ENCODE measurements at places on chromosomes 11 and 22.

DNA sequence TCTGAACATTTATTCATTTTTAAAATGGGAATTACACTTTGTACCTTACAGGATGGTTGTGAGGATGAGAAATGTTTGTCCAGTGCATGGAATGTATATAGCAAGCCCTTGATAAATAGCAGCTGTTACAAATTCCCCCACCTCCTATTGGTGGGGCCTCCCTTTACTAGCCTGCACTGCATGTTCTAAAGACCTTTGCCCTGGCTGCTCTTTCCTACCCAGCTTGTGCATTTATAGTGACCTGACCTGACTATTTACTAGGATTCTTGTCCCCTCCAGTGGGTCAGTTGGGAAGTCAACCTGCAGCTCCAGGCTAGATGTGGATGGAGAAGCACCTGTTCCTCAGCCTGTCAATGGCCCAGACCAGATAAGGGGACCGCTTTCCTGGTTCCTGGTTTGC lies 180.3 kb downstream of the HIPK3 start:
- H3K4me3 ChIP-seq: no peak overlapping the region
- no peaks in the 10 kb centered on the region for H3K27me3 ChIP-seq
- H3K4me1 ChIP-seq: no peaks in the 10 kb centered on the region
- DNase-seq: no peak
- H3K27ac ChIP-seq: no peak overlapping the region
- H3K36me3 ChIP-seq: no peaks in the 10 kb centered on the region

DNA sequence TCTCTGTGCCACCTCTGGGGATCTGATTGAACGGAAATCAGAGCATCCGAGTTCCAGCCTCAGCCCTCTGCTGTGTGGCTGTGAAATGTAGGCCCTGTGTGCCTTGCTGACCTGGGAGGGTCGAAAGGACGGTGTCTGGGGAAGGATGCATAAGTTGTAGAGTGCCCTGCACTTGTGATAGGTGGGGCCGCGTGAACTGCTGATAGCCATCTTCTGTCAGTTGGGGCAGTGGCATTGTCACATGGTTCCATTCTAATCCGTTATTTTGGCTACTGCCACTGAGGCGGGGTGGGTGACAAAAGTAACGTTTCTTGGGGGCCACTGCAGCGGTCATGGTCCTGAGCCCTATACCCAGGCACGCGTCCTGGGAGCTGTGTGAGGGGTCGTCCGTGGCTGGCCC lies 63.4 kb downstream of the LRP5 start:
- H3K27me3 ChIP-seq: no peaks in the 10 kb centered on the region
- no peak overlapping the region for H3K4me3 ChIP-seq
- peaks cover 26% of the 10 kb centered on the region for H3K4me1 ChIP-seq
- H3K36me3 ChIP-seq: no peaks in the 10 kb centered on the region
- H3K27ac ChIP-seq: no peak overlapping the region
- no peak for DNase-seq

DNA sequence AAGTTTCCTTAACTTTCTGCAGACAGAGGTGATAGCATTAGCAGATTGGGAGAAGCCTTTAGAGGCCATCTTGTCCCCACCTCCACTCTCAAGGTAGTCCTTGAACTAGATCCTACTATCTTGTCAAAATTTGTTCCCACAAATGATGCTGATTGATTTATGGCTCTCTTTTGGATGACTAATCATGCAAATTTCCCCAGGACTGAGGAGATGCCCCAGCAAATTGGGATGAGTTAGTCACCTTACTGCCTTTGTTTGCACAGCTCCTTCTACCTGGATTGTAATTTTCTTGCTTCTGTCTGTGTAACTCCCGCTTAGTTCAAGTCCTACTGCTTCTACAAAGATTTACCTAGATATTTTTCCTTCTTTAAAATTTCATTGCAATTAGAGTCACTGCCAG lies 391.4 kb upstream of the CADM1 start:
- no peaks in the 10 kb centered on the region for H3K36me3 ChIP-seq
- no peaks in the 10 kb centered on the region for H3K27me3 ChIP-seq
- no peak overlapping the region for H3K4me3 ChIP-seq
- no peaks in the 10 kb centered on the region for H3K4me1 ChIP-seq
- DNase-seq: no peak
- no peak overlapping the region for H3K27ac ChIP-seq

- no peak overlapping the region for H3K4me3 ChIP-seq
- DNase-seq: no peak
- no peaks in the 10 kb centered on the region for H3K27me3 ChIP-seq
- H3K4me1 ChIP-seq: peaks cover 5% of the 10 kb centered on the region
Measured at GRCh38 chr11:46827995-46828394, 18.1 kb downstream of the CKAP5 start.

GRCh38 chr11:33976495-33977199 lies 74.9 kb upstream of the CAPRIN1 start:
- no peaks in the 10 kb centered on the region for H3K4me1 ChIP-seq
- H3K27ac ChIP-seq: no peak overlapping the region
- H3K4me3 ChIP-seq: no peak overlapping the region
- no peak for DNase-seq

- no peak overlapping the region for H3K4me3 ChIP-seq
- H3K27me3 ChIP-seq: no peaks in the 10 kb centered on the region
- H3K36me3 ChIP-seq: no peaks in the 10 kb centered on the region
- no peaks in the 10 kb centered on the region for H3K4me1 ChIP-seq
- DNase-seq: no peak
- no peak overlapping the region for H3K27ac ChIP-seq
Measured at GRCh38 chr11:131904756-131905155, 534.3 kb downstream of the NTM start.

- no peak overlapping the region for H3K4me3 ChIP-seq
- no peaks in the 10 kb centered on the region for H3K36me3 ChIP-seq
- DNase-seq: no peak
Measured at GRCh38 chr11:58222721-58223120, 6.0 kb downstream of the OR10Q1 start.

GRCh38 chr11:104526006-104526405 lies 362.1 kb upstream of the PDGFD start:
- peaks cover 14% of the 10 kb centered on the region for H3K4me1 ChIP-seq
- peak overlapping the region; percentile 59 for H3K27ac ChIP-seq
- no peak overlapping the region for H3K4me3 ChIP-seq
- DNase-seq: no peak
- H3K36me3 ChIP-seq: no peaks in the 10 kb centered on the region

GRCh38 chr11:99117603-99118002 lies 96.9 kb downstream of the CNTN5 start:
- H3K4me3 ChIP-seq: no peak overlapping the region
- no peak for DNase-seq
- no peaks in the 10 kb centered on the region for H3K27me3 ChIP-seq
- H3K4me1 ChIP-seq: no peaks in the 10 kb centered on the region
- no peaks in the 10 kb centered on the region for H3K36me3 ChIP-seq
- H3K27ac ChIP-seq: no peak overlapping the region

DNA sequence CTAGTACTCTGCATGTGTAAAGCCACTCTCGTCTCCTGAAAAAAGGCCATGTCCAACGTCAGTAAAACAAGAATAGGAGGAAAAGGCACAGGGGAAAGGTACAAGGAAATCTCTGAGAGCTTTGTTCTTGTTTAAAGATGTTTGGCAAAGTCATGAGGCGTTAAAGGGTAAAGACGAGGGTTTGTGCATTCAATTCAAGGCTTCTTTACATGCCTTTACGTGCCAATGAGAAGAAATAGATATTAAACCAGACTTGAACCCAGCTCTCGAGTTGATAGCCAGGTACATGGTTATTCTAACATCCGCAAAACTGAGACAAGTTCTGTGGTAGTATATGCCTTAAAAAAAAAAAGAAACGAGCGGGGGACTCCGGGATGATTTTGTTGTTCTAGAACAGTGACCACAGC lies 704 bp upstream of the CFL1 start:
- H3K27ac ChIP-seq: peak overlapping the region; percentile 66
- peaks cover 4% of the 10 kb centered on the region for H3K4me1 ChIP-seq
- H3K27me3 ChIP-seq: no peaks in the 10 kb centered on the region
- peak overlapping the region; percentile 78 for H3K4me3 ChIP-seq
- no peak for DNase-seq
- H3K36me3 ChIP-seq: no peaks in the 10 kb centered on the region

- no peaks in the 10 kb centered on the region for H3K36me3 ChIP-seq
- H3K27ac ChIP-seq: no peak overlapping the region
- DNase-seq: no peak
- no peaks in the 10 kb centered on the region for H3K27me3 ChIP-seq
- no peaks in the 10 kb centered on the region for H3K4me1 ChIP-seq
Measured at GRCh38 chr22:16956290-16956689, 51.7 kb downstream of the GAB4 start.

DNA sequence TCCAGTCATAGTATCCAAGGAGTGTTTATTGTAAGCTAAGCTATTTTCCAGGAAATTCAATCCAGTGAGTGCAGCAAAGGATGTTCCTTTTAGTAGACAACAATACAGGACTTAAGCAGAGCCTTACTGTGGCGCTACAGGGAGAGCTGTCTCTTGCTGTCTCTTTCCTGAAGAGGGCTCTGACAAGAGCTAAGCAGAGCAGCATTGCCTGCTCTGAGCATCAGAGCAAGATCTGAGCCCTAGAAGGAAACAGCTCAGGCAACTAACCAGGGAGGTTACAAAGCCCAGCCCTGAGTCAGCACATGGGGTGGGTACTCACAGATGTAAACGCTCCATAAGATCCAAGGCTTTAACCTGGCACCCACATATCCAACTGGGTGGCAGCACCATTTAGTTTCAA lies 8.0 kb downstream of the LAYN start:
- H3K4me3 ChIP-seq: no peak overlapping the region
- no peaks in the 10 kb centered on the region for H3K27me3 ChIP-seq
- H3K4me1 ChIP-seq: no peaks in the 10 kb centered on the region
- no peak overlapping the region for H3K27ac ChIP-seq
- no peak for DNase-seq
- no peaks in the 10 kb centered on the region for H3K36me3 ChIP-seq

Measured in ovary (tissue), 10 donors.